ENCODE measurements at places on chromosomes 4 and X.

DNA sequence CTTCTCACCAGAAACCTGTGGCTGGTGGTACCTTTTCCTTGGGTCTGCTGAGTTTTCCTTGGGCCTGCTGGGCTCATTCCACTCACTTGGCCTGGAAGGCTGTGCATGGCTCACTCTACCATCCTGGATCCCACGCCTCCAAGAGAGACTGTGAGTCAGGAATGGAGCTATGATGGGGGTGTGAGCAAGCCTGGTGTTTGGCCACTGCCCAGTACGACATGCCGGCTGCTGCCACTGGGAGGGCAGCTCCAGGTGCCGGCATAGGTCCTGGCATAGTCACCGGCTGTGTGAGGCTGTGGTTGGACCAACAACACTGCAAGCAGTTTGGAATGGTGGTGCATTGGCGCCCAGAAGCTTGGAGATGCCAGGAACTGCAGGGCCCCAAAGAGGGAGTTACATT lies 721.7 kb downstream of the PCDH18 start:
- DNase-seq, result no peak

DNA sequence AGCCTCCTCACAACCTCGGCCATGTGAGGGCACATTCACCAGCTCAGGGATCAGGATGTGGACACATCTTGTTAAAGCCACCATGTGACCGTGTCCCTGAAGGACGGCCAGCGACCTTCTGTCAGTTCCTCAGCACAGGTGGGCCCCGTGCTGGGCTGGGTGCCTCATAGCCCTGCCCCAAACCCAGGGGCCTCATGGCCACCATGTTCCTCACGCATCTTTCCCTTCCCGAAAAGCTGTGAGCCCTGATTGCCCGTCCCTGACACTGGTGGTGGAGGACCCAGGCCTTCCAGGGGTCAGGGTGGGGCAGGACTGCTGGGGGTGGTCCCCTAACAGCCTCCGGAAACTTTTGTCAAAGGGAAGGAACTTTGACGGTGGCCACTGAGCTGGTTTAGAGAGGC lies 60.1 kb upstream of the ADRA2C start:
- no peak for DNase-seq

GRCh38 chrX:19642241-19643109 lies 127.2 kb upstream of the MAP3K15 start:
- no peak for DNase-seq

DNA sequence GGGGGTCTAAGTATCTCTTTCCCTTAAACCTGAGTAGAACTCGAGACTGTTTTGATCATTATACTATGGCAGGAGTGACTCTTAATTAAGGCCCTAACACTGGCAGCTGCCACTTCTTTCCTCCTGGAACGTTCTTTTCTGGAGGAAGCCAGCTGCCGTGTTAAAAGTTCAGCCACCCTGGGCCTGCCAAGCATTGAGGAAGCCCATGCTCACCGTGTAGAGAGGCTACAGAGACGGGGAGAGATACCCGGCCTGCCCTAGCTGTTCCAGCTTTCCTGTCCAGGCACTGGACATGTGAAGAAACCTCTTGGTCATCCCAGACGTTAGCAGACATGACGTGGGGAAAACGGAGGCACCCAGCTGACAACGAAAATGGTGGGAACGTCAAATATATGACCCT lies 274.1 kb downstream of the ARHGAP10 start:
- DNase-seq, result no peak

- DNase-seq, result no peak
Measured at GRCh38 chr4:156775813-156776212, 195.8 kb downstream of the PDGFC start.

- peak; percentile 51 for DNase-seq
Measured at GRCh38 chr4:110515676-110516075, 39.7 kb downstream of the ENPEP start.

GRCh38 chrX:2176733-2177132 lies 324.0 kb downstream of the DHRSX start:
- no peak for DNase-seq

DNA sequence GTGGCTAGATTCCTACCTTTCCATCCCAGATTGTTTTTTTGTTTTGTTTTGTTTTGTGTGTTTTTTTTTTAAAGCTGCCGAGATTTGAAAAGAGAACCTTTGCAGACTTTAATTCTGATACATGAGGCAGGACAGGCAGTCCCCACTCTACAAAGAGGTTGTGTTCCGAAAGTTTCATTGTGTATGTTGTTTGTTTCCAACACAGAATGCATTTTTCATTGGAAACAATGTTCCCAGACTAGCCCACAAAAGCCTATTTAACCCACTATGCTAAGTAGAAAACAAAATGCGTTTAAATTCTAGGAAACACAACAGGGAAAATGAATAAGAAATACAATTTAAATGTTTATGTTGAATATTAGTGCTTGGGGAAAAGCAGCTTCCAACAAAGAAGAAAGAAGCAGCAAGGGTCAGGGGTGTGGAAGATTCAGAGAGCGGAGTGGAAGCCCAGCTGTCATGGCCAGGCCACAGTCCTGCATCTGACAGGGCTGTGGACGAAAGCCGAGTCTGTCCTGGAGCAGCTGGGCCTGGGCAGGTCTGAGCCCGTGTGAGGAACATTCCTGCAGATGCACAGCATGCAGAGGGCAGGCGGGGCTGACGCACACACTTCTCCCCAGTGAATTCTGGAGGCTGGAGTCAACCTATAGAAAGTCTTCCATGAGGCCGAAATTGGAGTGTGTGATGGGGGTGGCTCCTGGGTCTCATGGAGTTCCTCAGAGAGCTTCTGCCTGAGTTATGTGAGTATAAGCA lies 12.4 kb upstream of the SETD7 start:
- peak; percentile 54 for DNase-seq

DNA sequence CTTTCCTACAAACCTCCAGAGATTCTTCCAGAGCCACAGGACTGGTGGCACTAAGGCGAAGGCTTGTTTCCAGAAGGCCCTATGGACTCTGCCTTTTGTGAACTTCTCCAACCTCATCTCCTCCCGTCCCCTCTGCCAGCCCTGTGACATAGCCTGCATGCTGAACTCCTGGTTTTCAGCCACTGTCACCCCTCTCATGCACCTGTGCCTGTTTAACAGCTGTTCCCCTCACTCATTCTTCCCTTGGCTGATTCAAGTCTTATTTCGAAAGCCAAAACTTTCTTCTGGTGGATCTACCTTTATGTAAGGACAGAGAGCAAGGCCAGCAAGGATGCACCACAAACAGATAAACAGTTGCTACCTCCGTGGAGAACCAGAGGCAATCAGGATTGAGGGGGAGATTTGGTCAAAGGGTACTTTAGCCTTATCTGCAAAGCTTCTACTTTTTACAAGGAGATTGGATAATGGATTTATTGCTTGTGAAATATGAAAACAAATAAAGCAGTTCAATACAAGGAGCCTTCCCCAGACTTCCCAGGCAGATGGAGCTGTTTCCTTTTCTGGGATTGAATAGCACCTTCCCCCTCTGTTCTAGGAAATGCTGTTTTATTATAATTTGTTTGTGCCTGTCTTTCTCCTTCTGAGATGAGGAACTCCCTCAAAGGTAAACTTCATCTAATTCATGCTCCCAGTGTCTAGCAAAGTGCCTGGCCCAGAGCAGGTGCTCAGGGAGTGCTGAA lies 5.7 kb downstream of the CITED1 start:
- no peak for DNase-seq

- no peak for DNase-seq
Measured at GRCh38 chrX:38561951-38562719, 793 bp downstream of the TSPAN7 start.

- DNase-seq, result no peak
Measured at GRCh38 chrX:154068560-154068959, 29.0 kb downstream of the MECP2 start.

DNA sequence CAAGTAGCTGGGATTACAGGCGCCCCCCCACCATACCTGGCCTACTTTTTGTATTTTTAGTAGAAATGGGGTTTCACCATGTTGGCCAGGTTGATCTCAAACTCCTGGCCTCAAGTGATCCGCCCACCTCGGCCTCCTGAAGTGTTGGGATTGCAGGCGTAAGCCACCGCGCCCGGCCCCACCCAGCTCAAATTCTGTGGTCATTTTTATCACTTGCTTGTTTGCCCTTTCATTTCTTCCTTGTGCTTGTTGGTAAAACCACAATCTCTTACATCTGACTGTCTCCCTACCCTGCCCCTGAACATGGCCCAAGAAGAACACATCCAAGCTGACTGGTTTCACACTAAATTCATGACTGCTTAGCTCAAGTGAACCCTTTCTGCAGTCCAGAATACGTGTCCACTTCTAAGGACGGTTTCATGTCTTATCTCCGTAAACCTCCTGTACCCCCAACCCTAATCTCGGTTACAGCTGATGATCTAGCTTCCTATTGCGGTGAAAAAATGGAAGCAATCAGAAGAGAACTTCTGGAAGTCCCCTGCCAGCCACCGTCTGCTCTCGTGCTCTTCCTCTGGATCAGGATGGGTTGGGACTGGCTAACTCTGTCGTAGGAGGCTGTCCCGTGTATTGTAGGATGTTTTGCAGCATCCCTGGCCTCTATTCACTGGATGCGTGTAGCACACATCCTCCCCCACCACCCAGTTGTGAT lies 5.4 kb upstream of the RS1 start:
- DNase-seq, result no peak

GRCh38 chr4:56705966-56706365 lies 24.9 kb upstream of the HOPX start:
- DNase-seq, result no peak

DNA sequence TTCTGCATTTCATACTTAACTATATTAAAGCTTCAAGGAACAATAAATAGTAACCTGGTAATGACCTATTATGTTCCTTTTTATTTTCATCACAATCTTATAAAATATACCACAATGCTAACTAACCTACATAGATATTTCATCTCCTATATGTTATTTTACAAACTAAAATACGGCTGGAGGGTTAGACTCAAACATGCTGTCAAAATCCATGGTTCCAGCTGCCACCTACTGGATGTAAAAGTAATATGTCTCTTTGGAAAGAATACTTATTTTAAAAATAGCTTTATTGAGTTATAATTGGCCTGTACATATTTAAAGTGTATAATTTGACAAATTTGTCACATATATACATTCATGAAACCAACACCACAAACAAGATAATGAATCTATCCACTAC lies 15.0 kb downstream of the RGN start:
- DNase-seq, result peak; percentile 67

DNA sequence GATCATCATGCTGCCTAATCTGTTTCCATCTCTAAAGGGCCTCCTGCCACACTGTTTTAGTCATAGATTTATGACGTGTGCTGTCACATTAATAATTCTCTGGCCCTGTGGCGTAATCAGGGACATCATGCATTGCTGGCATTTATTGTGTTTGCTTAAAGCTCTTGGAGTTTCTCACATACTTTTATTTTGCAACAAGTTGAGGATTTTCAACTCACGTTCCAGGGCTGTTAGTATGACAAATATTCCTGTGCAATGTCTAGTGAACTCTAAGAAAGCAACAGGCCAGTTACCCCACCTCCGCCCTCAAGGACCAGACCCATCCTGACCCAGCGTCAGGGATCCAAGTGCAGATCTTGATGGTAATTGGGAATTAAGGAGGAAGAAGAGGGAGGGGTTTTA lies 7.8 kb upstream of the PIGA start:
- DNase-seq, result no peak

- DNase-seq, result no peak
Measured at GRCh38 chr4:38625508-38625907, 38.5 kb upstream of the KLF3 start.

- DNase-seq, result no peak
Measured at GRCh38 chrX:10617186-10617998, 3.0 kb downstream of the MID1 start.

DNA sequence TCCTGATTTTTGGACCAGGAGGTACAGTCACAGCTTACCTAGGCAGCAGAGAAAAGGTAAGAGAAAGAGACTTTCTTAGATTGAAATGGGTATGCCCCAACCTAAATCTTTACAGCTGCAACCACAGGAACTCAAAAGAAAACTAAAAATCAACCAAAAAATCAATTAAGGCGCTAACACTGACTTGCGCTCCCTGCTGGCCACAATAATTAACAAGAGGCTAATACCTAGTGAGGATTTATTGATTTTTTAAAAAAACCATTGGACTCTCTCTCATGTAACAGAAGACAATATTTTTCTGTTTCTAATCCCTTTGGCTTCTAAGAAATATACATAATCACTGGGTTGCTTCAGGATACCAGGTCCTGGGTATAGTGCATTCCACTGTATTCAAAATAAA lies 153.9 kb upstream of the TENM3 start:
- peak; percentile 33 for DNase-seq

- peak; percentile 55 for DNase-seq
Measured at GRCh38 chr4:123480706-123481418, 84.3 kb downstream of the SPRY1 start.

GRCh38 chr4:123995936-123996335 lies 599.3 kb downstream of the SPRY1 start:
- DNase-seq, result peak; percentile 76

- peak; percentile 66 for DNase-seq
Measured at GRCh38 chr4:41257257-41257901, 651 bp downstream of the UCHL1 start.

- peak; percentile 68 for DNase-seq
Measured at GRCh38 chr4:98377559-98377958, 116.4 kb downstream of the RAP1GDS1 start.

GRCh38 chr4:1490011-1490653 lies 83.9 kb upstream of the NKX1-1 start:
- no peak for DNase-seq

DNA sequence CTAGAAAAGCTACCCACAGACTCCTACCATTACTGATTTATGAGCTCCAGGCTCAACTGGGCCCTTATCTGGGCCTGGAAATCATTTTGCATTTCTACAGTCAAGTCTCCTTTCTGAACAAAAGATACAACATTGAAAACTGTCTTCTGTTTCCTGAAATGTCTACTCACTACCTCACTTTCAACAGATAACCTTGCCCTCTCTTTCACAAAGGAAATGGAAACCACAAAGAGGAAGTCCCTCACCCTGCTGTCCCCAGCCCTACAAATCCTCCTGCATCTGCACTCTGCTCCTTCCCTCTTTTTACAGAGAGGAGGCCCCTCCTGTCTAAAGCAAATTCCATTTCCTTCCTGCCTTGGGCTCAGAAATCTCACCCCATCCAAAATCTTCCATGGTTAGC lies 24.8 kb upstream of the CYBB start:
- DNase-seq, result no peak

GRCh38 chrX:123513585-123514278 lies 219.1 kb downstream of the THOC2 start:
- no peak for DNase-seq

GRCh38 chr4:73661646-73662119 lies 41.4 kb upstream of the RASSF6 start:
- DNase-seq, result peak; percentile 99

DNA sequence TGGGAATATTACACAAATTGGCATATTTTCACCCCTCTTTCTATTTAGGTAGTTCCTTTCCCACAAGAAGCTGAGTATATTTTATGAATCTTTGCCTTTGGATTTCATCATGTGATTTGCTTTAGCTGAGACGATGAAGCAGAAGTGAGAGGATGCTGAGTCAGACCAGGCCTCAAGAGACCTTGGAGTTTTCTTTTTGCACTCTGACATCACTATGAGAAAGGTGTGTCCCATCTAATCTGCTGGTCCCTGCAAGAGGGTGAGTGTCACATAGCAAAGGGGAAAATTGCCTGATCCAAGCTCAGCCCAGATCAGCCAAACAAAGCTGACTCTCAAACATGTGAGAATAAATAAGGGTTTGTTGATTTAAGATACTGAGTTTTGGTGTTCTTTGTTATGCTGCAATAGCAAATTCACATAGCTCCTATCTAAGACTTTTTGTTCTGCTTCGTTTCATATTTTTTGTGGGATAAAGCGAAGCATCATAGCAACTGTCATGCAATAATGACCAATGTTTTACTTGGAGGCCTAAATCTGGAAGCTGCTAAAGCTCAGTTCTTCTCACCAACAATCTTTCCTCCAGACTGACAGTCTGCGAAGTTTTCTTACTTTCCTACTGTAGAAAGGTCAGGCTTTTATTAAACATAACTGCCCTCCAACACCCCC lies 176.9 kb downstream of the PDHA2 start:
- peak; percentile 72 for DNase-seq

Measured in choroid plexus epithelial cell (primary cell).